ENCODE measurements at places on chromosomes 12 and 14. TPM values are rescaled to one million over a fixed set of nuclear protein-coding genes. Genes with fewer than 3 reads are reported as not detected.

The CPNE8 gene
- 13.1 TPM for total RNA-seq

The TSHR gene
- 2.3 TPM for total RNA-seq

The IRF9 gene
- 136 TPM for total RNA-seq

The FAM186B gene
- total RNA-seq: 0.49 TPM

The CDCA3 gene
- total RNA-seq: 3.3 TPM

The LRTM2 gene
- not detected for total RNA-seq

The SERPINA6 gene
- not detected for total RNA-seq

The FGF23 gene
- not detected for total RNA-seq

The DHRS1 gene
- total RNA-seq: 22.6 TPM

The NYNRIN gene
- total RNA-seq: 28.4 TPM

The VWF gene
- 0.81 TPM for total RNA-seq

The MYL6B gene
- total RNA-seq: 53.9 TPM

The OR10G3 gene
- not detected for total RNA-seq

The FAM222A gene
- total RNA-seq: 0.16 TPM

The DNAJC22 gene
- 1.1 TPM for total RNA-seq

The GZMH gene
- total RNA-seq: not detected

The ALKBH1 gene
- 9.4 TPM for total RNA-seq

The ANAPC7 gene
- total RNA-seq: 37.2 TPM

The AMDHD1 gene
- under 0.01 TPM for total RNA-seq

The RNASE8 gene
- total RNA-seq: not detected

The COX8C gene
- not detected for total RNA-seq

The PTPN21 gene
- total RNA-seq: 16.0 TPM

The CLMN gene
- 2.1 TPM for total RNA-seq

The IQSEC3 gene
- total RNA-seq: not detected

The MYF6 gene
- total RNA-seq: not detected

The EPYC gene
- not detected for total RNA-seq

The SCNN1A gene
- total RNA-seq: 0.85 TPM

The ASIC1 gene
- 1.6 TPM for total RNA-seq

The DDX23 gene
- total RNA-seq: 54.8 TPM

The PRIM1 gene
- 4.1 TPM for total RNA-seq

The KRT2 gene
- not detected for total RNA-seq

The GRIP1 gene
- total RNA-seq: 0.81 TPM

The FAM90A1 gene
- total RNA-seq: 0.16 TPM

The PLEKHD1 gene
- under 0.01 TPM for total RNA-seq

The KCNK13 gene
- total RNA-seq: not detected

The NEUROD4 gene
- total RNA-seq: not detected

The ZFHX2 gene
- 0.12 TPM for total RNA-seq

The CHGA gene
- total RNA-seq: not detected

The MUCL1 gene
- total RNA-seq: not detected

The CPM gene
- total RNA-seq: 90.2 TPM

The ANO4 gene
- not detected for total RNA-seq

The HNRNPC gene
- 460 TPM for total RNA-seq

The POTEM gene
- total RNA-seq: not detected

The TMEM119 gene
- 904 TPM for total RNA-seq

The KRT74 gene
- not detected for total RNA-seq

The SERPINA9 gene
- not detected for total RNA-seq

The MCRS1 gene
- total RNA-seq: 58.9 TPM

The PTMS gene
- 84.2 TPM for total RNA-seq

The KCNJ8 gene
- total RNA-seq: 2.3 TPM

The PZP gene
- not detected for total RNA-seq

The BBS10 gene
- total RNA-seq: 9.7 TPM

The PRR4 gene
- 10.5 TPM for total RNA-seq

The GYS2 gene
- not detected for total RNA-seq
